Stromal cell of bone marrow (primary cell): ENCODE measurements at places on chromosomes 7 and 10.

DNA sequence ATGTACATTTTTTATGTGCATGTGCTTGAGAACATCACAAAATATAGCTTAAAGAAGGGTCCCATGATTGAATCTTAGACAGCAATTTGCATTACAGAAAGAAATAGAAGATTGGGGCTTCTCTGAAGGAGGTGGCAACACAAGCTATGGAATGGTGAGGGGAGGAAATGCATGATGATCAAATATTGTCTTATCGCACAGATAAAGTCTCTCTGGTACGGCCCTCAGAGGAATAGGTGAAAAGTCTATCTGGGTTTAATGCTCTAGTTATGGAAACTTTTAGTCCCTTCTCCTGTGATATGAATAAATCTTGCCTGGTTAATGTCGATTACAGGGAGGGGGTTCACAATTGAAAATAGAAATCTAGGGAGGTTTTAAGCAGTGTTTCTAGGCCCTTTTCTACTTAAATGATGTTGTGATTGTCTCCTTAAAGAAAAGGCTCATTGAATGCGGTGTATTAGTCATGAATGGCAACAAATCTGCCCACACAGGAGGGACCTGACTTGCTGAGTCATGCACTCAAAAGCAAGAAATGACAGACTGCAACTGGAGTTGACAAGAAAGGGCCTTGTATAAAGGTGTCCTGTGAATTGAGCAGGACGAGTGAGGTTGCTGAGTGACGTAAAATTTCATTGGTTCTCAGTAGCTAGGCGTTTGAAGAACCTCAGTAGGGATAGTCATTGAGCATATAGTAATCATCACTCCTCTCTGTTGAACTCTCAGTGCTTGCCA lies 133.4 kb upstream of the CSTF2T start:
- DNase-seq, result peak; percentile 46

GRCh38 chr7:118184565-118184940 lies 589 bp downstream of the LSM8 start:
- DNase-seq, result no peak

- no peak for DNase-seq
Observed at GRCh38 chr7:88204525-88205110, 15.2 kb downstream of the SRI start.

- no peak for DNase-seq
Observed at GRCh38 chr7:10245406-10245805, 728.3 kb upstream of the PHF14 start.

DNA sequence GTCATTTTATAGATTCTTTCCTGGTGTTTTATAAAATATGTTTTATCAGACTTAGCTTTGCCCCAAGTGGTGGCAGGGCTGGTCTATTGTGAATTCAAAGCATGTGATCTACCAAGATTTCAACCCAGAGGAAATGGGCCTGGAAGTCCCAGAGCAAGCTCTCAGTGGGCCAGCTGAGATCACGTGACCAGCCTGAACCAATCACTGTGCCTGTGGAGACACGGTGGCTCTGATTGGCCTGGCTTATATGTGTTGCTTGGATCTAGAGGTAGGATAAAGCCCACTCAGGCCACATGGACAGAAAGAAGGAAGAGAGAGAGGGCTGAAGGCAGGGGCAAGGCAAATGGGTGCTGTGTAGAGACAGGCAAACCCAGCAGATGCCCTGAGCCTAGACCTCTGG lies 65.5 kb upstream of the GATA3 start:
- no peak for DNase-seq

- DNase-seq, result no peak
Observed at GRCh38 chr10:110045772-110046171, 38.0 kb downstream of the ADD3 start.

- no peak for DNase-seq
Observed at GRCh38 chr7:2838873-2839578, 5.1 kb downstream of the GNA12 start.

DNA sequence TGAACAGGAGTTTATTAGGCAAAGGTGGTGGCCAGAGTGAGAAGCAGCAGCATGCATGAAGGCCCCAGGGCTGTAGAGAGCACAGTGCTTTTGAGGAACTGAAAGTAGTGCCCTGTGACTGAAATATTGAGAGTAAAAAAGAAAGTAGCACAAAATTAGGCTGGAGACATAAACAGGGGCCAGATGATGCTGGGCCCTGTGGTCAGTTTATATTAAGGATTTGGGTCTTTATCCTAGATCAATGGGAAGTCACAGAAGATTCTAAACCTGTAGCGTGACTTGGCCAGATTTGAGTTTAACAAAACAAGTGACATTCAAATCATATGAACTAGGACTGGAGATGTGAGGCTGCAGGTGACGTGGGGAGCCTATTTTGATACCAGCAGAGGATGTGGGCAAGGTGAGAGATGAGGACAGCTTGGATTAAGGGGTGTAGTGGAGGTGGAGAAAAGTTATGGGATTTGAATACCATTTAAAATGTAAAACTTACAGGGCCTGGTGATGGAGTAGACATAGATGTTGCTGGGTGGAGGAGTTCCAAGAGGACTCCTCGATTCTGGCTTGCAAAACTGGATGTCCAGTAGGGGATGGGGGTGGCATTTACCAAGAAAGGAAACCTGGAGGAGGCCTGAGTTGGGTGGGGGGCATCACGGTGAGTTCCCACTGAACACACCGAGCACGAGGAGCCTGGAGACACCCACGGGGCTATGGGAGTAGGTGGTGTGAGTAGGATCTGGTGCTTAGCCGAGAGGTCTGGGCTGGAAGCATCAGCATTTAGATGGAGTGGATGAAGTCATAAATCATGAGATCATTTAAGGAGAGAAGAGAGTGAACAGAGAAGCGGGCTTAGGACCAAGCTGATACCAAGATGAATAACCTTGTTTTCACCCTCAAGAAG lies 52.8 kb downstream of the HHEX start:
- DNase-seq, result no peak

DNA sequence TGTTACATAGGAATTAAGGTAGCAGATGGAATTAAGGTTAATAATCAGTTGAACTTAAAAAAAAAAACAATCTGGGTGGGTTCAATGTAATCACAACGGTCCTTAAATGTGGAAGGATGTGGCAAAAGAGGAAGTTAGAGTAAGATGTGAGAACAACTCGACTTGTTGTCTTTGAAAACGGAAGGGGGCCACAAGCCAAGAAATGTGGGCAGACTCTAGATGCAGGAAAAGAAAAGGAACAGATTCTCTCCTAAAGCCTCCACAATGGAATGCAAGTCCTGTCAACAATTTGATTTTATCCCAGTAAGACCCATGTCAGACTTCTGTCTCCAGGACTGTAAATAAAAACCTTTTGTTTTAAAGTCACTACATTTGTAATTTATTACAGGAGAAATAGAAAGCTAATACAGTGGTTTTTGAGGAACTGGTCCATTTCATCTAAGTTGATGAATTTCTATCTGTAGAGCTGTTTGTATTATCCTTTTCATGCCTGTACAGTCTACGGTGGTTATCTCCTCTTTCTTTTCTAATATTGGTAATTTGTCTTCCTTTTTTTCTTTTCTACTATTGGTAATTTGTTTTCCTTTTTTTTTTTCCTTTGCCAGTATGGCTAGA lies 8.6 kb downstream of the MCMBP start:
- DNase-seq, result no peak

DNA sequence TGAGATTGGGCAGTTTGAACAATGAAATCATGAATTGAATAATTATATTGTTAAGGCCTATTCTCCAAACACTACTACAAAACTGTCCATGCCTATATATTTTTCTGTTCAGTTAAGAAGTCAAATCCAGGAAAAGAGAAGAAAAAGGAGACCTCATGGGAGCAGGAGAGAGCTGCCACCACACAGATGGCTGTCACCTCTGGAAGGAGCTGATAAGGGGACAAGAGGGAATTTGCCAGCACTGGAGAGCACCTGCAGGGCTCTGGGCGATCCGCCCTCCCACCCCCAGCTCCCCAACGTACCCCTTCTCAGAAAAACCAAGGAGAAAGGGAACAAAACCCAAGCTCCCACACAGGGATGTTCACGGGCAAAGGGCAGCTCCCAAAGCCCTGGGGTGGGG lies 227.8 kb downstream of the TNS3 start:
- no peak for DNase-seq

DNA sequence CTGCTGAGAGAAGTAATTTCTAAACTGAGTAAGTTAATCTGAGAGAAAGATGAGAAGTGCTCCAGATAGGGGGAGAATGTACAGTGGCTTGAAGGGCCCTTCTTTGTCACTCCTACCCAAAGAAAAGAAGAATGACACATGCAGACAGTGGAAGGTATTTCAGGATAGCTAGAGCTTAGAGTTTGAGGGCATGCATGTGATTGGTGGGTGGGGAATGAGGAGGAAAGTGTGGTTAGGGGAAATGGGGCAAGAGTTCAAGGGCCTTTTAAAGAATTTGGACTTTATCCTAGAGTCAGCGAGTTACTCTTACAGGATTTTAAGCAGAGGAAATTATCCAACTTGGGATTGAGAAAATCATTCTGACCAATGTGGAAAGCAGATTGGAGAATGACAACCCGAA lies 50.0 kb downstream of the ANLN start:
- peak; percentile 3 for DNase-seq

- no peak for DNase-seq
Observed at GRCh38 chr10:116079355-116079754, 193.7 kb downstream of the GFRA1 start.

GRCh38 chr7:155591055-155591775 lies 44.9 kb upstream of the CNPY1 start:
- no peak for DNase-seq
